ENCODE measurements at places on chromosomes 1 and 21.
A peak's percentile ranks its signal among the peaks of the same experiment; 100 is the strongest.

GRCh38 chr21:27164208-27165177 is 197.6 kb upstream of the ADAMTS5 start:
- no peak for DNase-seq

GRCh38 chr1:175319112-175319911 is 126.7 kb upstream of the KIAA0040 start:
- peak; percentile 49 for DNase-seq

GRCh38 chr21:41235201-41235600 is 67.2 kb downstream of the BACE2 start:
- no peak for DNase-seq

DNA sequence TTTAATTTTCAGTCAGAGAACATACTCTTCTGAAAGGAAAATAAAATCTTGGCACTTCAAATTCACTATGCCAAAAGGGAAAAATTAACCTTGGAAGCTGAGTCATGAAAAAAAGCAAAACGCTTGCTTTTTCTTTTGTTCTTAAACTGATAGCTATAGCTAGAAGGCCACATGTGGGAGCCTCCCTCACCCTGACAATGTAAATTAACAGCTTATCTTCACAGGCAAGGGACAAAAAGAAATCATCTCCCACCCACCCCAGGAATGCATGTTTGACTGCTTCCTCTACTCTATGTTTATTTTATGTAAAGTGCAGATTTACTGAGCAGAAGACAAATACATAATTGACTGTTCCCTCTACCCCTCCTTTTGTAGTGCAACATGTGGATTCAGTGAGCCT is 38.0 kb downstream of the EBNA1BP2 start:
- no peak for DNase-seq

DNA sequence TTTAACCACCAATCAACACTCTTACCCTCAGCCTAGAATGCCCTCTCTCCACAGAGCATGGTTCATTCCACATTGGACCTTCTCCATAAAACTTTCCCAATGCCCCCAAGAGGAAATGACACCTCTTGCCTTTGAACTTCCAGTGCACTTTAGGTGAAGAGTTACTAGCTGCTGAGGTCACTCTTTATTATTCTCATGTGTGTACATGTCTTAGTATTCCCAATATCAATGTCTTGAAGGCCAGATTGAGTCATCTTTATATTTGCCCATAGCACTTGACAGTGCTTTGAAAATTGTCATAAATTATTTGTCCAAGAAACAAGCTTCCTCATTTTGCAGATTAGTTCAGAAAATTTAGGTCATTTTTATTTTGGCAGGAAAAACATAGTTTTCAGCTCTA is 8.1 kb upstream of the DNASE2B start:
- no peak for DNase-seq

GRCh38 chr1:243819438-243819839 is 30.6 kb downstream of the AKT3 start:
- no peak for DNase-seq

DNA sequence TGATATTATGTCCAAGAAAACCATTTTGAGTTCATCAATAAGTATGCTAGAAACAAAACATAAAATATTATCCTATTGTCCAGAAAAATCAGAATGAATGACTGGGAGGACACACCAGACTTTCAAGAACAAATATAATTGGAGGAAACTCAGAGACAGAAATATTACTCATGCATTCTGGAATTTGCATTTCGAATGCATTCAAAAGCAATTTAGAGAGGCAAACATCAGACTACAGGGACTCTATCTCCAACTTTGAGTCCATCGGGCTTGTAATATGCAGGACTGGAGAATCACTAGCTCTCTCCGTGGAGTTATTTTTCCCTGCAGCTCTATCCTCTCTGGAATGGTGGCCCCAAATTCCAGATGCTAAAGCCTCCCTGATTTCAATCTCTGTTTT is 161.8 kb downstream of the CDC42BPA start:
- no peak for DNase-seq

DNA sequence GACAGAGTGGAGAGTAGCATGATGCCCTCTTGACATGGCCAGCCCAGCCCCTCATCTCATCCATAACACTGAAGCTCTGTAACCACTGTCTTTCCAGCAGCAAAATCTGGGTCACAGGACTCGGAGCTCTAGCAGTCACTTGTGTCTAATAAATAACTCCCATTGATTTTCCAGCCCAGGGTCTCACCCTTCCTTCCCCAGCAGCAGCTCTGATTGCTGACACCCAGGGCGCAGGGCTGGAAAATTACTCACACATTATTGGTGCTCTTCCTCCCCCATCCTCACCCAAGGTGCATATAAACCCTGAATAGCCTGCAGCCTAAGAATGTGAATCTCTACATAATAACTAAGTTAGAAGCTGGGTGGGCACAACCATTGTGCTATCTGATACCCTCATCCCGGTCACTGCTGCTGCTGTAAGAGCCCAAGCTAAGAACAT is 21.1 kb upstream of the OR10J5 start:
- DNase-seq: no peak

DNA sequence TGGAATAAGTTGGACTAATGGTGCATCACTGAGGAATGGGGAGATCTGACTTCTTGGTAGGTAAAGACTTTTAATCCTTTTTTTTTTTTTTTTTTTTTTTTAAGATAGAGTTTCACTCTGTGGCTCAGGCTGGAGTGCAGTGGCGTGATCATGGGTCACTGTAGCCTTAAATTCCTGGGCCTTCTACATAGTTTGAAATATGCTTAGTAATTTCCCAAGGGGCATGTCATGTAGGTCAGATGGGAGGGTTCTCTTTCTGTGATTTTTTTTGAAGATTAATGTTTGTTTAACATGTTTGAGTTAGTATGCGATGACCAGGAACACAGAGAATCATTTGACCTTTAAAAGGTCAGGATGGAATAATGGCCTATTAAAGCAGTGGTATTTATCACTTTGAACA is 129.1 kb downstream of the S1PR1 start:
- no peak for DNase-seq

DNA sequence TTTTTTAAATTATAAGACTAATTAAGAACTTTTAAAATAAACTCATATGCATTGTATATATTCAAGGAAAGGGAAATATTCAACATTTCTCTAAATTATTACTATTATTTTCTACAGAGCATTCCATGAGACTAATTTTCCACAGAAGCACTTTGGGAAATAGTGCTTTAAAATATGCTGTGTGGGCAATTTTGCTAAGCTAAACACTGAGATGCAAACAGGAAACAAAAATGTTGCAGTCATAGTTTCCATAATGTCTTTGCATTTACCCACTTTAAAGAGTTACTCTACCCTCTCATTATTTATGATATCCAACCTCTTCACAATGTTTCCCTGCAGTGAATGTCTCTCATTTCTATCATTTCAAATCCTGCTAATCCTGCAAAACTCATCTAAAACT is 269.6 kb upstream of the BEND5 start:
- DNase-seq: no peak

- no peak for DNase-seq
Observed at GRCh38 chr1:38329644-38330043, 283.1 kb upstream of the POU3F1 start.

All from T-helper 2 cell treated with Interferon-gamma antibody and Interleukin-4, amounts not matched to agents 5 μg/mL and 100 μg/mL, for 36 hours (primary cell).